ENCODE measurements at places on chromosomes 6 and 20.

- no peak for DNase-seq
Measured at GRCh38 chr20:20466341-20466879, 98.5 kb downstream of the INSM1 start.

- DNase-seq = no peak
Measured at GRCh38 chr6:135627092-135627715, 129.7 kb upstream of the AHI1 start.

DNA sequence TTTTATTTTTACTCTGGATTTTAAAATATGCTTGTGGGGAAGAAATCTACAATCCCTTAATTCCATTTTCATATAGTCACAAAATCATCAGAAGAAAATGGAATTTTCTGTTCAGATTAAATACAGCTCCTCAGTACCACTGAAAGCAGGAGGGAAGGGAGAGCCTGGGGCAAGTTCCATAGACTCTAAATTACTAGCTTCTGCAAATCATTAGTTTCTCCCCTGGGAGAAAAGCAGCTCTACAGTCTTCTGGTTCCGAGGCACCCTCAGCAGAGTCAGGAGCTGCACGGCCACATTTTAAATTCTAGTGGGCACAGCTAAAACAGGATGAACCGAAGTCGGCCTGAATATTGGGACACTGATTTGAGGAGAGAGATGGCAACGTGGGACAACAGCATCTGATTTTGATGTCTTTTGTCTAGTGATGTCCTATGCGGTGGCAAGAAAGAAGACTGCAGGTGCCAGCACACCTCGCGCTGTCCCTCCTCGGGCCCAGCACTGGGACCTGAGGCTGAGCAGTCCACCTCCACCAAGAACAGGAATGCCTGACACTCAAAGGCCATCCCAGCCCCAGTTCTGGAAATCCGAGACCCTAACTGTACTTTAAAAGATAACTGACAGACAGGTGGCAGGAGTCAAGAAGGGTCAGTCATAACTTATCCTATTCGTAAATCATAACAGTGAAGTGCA, 90.7 kb downstream of the FOXC1 start:
- DNase-seq = no peak

GRCh38 chr6:28355743-28356665, 6.3 kb downstream of the ZKSCAN3 start:
- peak; percentile 86 for DNase-seq

DNA sequence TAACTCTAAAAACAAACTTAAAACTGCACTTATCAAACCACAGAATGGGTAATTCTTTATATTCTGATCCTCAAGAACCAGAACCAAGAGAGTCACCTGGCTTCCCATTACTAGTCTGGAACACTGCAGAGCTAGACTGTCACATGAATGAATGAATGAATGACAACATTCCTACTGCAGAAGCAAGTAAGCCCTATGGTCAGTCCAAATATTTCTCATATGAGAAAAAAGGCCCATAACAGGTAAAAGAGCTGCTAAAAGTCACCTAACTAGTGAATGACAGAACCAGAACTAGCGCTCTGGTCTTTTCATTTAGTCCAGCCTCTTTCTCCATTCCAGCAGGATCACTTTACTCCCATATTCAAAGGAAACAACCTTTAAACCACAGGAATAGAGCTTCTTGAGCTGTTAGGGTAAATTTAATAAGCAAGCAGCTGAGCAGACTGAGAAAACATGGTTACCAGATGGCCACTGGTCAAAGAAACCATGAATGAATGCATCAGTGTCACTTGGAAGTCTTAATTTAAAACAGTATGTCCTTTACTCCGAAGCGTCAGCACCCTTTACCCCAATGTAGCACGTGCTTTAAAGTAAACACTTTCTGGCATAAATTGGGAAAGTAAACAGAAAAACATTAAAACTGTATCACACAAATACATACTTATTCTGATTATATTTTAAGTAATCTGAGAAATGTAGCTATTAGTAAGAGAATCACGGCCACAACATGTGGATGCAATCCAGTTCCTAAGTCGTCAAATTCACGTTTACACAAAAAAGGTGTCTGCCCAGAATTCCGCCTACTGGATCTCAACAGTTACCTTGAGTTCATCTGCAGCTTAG, 1.4 kb downstream of the PREP start:
- no peak for DNase-seq

DNA sequence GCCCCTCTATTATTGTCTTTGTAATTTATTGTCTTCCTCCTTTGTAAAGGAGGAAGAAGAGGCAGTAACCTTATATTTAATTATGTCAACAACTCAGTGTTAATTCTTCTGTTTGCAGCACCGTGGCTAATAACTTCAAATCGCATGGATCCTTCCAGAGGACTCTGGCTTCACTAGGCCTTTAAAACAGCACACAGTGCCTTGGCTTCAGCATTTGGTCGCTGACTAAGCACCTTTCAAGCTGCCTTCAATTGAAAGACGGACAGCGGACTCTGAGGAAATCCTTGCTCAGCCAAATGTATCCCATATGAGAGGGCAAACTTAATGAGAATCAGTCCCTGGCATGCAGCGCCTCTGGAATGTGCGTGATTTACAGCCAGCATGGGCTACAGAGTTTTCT, 64.2 kb downstream of the SGK1 start:
- no peak for DNase-seq

DNA sequence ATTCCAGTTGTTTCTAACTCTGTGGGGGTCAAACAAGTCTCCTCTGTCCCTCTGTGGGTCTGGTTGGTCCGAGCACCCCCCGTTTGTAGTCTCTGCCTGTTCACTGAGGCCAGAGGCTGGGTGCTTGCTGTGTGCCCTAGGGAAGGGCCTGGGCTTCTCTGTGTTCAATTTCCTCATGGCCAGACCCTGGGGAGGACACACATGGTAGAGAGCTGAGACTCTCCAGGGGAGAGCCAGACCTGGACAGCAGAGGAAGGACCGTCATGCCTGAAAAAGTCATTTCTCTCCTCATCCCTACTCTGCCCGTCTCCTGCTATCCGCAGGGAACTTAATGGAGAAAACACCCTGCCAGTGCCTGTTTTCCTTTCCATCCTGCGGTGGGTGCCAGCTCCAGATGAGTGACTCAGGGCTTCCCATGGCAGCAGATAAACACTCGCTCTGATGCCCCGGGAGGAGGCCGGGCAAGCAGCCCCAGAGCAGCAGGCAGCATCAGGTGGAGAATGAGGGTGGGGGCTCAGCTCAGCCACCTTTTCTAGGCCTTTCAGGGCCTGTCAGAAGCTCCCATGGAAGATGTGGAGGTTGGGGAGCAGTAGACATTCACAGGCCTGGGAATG, 51.9 kb downstream of the SNAI1 start:
- DNase-seq = peak; percentile 65

DNA sequence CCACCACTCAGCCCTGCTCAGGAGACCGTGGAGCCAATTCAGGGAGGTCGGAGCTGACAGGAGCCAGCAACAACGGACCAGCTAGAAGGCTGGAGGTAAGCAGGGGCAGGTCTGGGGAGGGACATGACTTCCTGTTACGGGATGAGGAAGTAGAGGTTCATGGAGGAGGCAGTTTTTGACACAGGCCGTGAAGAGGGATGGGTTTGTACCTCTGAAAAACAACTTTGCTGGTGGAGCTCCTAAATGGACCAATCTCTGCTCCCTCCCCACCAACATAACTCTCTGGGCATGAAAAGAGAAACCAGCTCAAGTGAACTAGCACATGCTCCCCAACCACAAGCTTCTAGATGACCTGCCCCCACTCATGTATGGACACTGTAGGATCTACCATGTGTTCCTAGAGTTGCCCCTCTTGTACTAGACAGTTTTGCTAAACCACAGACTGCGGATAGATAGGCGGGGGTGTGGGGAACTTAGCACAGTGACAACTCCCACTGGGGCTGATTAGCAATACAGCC, 31.4 kb downstream of the RALGAPA2 start:
- DNase-seq = no peak

- DNase-seq = peak; percentile 24
Measured at GRCh38 chr6:155055729-155056128, 60.6 kb downstream of the TIAM2 start.

GRCh38 chr20:10994991-10995700, 321.3 kb upstream of the JAG1 start:
- no peak for DNase-seq

DNA sequence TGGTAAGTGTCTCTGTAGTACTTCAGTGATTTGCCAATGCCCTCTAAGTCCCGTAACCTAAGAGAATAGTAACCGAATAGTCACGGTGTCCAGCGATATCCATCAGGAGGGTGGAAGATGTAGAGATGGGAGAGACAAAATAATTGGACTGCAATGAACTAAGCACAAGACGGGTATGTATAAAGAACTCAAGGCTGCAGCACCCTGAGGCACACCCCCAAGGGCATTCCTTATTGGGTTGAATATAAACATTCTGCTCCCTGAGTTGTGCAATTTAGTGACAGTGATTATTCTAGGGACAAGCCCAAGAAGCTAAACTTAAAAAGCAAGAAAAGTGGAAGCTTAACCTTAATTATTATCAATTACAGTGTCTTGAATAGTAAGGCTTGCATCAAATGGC, 14.6 kb downstream of the DST start:
- DNase-seq = no peak

GRCh38 chr20:20205862-20206236, 153.5 kb downstream of the CFAP61 start:
- no peak for DNase-seq

DNA sequence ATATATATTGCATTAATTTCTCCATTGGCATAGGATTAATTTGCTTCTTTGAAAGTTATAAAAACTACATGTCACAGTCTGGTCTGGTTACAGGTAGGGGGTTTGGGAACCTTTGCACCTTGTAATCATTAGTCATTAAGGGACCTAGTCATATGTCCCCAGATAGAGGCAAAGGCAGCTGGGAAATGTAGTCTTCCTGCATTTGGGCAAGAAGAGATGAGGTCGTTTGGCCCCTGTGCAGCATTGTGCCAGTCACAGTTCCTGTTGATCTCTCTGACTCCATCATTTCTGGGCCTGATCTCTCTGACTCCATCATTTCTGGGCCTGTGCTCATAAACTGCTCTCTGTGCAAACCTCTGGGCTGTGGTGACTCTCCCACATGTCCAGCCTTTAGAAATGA, 73.2 kb downstream of the BCKDHB start:
- no peak for DNase-seq

DNA sequence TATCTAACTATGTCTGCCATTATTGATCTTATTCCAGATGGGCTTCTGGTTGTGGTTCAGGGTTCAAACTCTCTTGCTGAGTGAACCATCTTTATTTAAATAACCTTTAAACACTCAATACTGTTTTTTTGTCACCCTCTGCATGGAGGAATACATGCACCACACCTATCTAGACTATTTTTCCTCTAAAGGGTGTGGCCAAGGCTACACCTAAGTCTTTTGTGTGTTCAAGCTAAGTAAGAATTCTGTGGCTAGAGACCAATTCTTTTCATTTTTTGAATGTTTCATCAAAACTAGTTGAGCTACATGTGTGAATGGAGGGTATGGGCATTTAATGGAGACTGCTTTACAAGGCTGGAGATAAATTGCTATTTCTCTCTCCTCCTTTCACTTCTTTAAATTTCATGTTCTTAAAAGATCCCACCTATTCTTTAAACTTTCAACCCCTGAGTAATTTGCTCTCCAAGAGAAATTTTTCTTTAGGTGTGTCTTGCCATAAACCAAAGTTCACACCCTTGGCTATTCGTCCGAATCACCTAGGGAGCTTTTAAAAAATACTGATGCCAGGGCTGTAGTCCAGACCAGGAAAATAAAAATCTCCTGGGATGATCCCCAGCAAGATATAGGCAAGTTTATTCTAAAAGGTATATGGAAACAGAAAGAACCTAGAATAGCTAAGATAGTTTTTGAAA, 24.8 kb upstream of the MBOAT1 start:
- DNase-seq = no peak

DNA sequence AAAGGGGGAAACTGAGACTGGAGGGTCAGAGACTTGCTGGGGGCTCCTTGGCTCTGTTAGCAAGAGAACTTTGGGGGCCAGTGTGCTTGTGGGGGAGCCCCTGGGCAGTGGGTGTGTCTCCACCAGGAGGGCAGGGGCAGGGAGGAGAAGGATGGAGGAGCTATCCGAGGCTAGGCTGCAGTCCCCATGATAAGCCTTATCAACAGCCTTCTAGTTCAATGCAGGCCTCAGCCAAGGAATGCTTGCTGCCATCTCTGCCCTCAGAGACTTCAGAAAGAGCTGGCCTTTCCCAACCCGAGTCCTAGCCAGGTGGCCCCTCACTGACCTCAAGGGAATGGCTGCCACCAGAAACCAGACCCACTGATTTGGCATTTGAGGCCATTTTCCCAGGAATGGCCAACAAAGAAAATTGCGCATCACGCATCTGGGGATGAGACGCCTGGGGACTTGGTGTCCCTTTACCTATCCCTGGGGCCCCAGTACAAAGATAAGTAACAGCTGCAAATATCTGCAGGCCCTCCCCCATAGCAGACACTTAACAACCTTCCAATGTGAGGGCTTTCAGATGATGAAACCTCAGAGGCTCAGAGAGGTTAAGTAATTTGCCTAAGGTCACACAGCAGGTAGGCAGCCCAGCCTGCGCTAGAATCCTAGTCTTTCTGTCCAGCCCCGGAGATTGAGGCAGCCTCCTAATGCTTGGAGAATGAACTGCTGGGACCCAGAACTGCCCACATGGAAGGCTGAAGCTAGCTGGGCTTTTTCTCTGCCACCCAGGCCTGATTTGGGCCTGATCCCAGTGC, 4.9 kb downstream of the TGM2 start:
- DNase-seq = no peak

- DNase-seq = no peak
Measured at GRCh38 chr20:8082989-8083388, 49.1 kb upstream of the PLCB1 start.

- no peak for DNase-seq
Measured at GRCh38 chr20:62726276-62726675, 17.6 kb downstream of the NTSR1 start.

GRCh38 chr6:157537556-157537955, 156.6 kb downstream of the ZDHHC14 start:
- no peak for DNase-seq

DNA sequence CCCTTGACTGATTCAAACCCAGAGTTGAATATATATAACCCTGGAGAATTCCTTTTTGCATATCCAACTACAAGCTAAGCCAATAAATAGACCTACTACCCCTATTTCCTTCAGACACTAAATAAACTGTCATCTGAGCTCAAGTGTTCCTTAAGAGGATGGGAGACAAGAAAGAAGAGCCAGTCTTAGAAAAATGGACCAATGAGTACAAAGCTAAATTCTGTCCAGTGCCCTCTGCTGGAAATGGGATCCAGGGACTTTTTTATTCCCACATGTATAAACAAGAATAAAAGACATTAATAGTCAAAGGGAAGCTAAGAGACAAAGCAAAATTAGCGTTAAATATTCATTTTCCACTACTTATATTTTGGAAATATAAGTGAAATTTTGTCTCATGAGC, 4.8 kb downstream of the PPP1R10 start:
- DNase-seq = no peak

- DNase-seq = no peak
Measured at GRCh38 chr6:147486683-147487082, 21.8 kb upstream of the SAMD5 start.

GRCh38 chr20:64140956-64141355, 23.3 kb upstream of the MYT1 start:
- DNase-seq = no peak

- no peak for DNase-seq
Measured at GRCh38 chr6:46136831-46137230, 7.0 kb downstream of the ENPP4 start.
